ENCODE measurements at places on chromosomes 7 and 10.

DNA sequence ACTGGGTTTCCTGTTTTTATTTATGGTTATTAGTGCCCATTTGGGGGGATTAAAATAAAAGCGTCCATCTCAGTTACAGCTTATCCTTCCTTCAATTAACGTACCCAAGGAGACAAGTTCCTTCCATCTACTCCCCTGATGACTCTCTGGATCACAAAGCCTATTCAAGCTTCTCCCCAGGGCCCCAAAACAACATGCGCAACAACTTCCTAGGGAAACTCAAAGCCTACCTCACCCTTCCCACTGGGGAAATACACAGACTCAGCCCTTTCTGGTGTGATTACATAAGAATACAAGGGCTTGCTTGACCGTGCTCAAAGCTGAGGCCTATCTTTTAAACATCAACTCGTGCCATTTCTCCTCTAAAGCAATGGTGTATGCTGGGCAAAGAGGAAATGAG is 112.4 kb downstream of the CDK6 start:
- DNase-seq, result no peak

GRCh38 chr7:47449810-47450590 is 131.9 kb downstream of the TNS3 start:
- DNase-seq, result no peak

DNA sequence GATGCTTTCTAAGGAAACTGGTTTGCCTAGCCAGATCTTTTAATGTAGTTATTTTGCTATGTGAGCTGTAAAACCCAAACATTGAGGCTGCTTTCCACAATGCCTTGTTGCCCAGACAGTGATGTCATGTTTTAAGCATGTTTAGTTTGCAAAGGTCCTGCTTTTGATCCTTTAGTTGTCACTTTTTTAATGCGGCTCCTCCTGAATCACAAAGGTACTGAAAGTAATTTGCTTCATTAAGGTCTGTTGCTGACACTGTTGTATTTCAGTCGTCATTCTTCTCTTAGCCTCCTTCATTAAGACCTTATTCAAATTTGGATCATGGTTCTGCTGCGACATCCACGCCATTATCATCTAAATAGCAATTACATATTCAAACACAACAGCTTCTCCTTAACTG is 10.6 kb downstream of the RPA3 start:
- DNase-seq, result no peak

GRCh38 chr7:44100458-44101302 is 3.5 kb upstream of the AEBP1 start:
- DNase-seq, result no peak

DNA sequence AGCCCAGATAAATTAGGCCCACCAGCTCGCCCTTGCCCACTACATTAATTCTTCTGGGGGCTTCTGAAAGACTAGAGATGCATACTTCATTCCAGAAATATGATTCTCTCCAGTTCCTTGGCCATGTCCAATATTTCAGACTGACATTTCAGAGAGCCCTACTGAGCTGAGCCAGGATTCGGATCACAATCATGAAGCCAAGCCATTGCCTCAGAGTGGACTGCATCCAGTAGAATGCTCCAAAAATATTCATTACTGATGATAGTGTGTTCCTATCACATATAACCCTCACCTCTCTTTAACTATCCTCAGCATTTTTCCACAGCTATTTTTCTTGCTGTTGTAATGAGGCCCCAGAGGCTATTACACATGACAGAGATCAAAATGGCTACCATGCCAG is 38.7 kb downstream of the ARMH3 start:
- DNase-seq, result no peak

- no peak for DNase-seq
Measured at GRCh38 chr10:93977442-93977841, 16.3 kb upstream of the PLCE1 start.

DNA sequence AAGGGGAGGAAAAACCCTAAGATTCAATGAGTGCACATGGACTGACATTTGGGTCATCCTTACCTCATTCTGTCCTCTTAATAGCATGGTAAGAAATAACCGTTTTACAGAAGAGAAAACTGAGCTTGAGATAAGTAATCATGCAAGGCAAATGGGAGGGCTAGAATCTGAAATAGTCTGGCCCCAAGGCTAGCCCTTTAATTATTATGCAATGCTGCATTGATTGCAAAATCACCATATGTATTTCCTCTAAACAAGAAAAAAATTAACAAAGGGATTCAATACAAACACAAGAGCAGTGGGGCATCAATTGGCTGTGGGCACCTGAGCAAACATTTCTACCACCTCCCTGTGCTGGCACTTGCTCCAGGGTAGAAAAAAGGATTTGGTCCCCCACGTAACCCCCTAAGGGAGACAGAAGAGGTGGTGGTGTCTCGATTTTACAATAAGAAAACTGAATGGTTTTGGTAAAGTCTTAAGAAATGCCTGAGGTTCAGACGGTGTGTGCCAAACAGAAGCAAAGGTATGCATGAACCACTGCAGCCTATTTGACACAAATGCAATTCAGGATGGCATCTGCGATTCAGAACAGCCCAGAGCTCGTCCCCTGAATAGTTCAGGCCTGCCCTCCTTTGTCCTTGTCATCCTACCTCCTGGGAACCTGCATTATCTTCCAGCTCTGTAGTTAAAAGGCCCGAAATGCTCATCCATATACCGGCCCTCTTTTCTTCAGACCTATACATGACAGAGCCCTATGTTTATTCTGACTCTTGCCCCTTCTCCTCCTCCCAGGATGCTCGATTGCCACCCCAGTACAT is 23.6 kb downstream of the PIP4K2A start:
- DNase-seq, result no peak

GRCh38 chr10:80372675-80373074 is 16.1 kb downstream of the DYDC2 start:
- DNase-seq, result no peak

DNA sequence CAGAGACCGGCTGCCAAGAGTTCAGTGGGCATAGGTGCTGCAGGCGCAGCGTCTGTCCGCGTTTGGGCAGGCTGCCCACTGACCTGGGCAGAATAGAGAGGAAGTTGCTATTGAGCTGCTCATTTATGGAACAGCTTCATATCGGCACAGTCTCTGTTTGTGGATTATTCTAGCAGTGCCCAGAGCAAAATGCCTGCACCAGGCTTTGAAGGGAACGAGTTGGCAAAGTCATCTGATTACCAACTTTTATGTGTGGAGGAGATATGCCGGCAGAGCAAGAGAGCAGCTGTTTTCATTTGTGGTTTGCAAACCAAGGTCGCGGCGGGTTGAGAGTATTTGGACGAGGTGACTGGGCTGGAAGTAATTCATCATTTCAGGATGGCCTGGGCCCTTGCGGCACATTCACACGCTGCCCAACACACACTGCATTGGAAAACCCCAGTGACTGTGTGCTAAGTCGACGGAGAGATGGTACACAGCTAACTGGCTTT is 228.5 kb downstream of the TCERG1L start:
- DNase-seq, result no peak

- DNase-seq, result no peak
Measured at GRCh38 chr7:1401011-1401410, 58.3 kb downstream of the MICALL2 start.

- DNase-seq, result no peak
Measured at GRCh38 chr7:70457883-70458680, 673.9 kb upstream of the GALNT17 start.

DNA sequence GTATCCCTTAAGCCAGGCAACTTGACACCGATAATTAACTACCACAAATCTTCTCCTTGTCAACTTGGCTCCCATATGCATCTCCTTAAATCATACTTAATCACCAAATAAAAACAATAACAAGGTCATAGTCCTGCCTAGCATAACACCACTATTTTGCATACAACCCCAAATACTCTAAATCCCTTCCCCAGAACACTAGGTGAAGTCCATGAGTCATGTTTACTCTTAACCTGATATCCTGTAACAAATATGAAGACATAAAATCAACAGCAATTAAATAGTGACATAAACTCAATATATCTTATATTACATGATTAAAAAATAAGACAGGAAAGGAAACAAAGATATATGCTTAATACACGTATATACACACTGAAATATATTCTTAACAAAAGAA is 362.0 kb downstream of the ETV1 start:
- DNase-seq, result no peak

DNA sequence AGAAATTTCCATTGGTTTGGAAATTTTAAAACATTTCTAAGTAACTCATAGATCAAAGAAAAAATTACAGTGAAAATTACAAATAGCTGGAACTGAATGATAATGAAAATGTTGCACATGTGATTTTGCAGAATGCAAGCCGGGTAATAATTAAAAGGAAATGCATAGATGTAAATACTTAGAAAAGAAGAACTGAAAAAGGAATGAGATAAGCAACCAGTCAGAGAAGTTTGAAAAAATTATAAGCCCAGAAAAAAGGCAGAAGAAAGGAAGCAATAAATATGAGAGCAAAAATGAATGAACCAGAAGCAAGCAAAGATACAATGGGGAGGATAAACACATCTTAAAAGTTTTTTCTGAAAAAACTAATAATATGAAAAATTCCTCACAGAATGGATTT is 3.2 kb upstream of the TMEM273 start:
- no peak for DNase-seq

GRCh38 chr10:88071879-88072278 is 208.5 kb downstream of the PTEN start:
- no peak for DNase-seq

GRCh38 chr7:24463474-24463873 is 109.8 kb upstream of the PALS2 start:
- DNase-seq, result no peak

DNA sequence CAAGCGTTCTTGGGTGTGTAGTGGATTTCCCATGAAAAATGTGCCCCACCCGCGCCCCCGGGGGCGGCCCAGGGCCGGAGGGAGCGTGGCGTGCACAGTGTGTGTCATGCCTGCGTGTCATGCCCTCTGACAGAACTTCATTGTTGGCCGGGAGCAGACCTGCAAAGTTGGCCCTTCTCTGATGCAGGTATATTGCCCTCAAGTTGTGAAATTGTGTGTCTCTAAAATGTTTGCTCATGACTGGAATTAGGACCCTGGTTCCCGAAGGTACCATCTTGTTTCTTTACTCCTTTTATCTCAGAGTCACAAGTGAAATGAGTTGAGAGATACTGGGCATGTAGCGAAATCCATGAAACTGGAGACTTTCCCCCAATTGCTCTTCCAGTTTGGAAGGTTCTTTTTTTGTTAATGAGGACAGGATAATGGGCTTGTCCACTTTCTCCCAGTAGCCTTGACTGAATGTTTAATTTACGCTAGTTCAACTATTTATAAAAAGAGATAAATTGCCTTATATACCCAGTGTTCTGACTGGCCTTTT is 26.2 kb downstream of the ADK start:
- no peak for DNase-seq

- DNase-seq, result no peak
Measured at GRCh38 chr10:103448746-103449145, 3.4 kb downstream of the CALHM2 start.

GRCh38 chr10:11683529-11684320 is 58.5 kb upstream of the ECHDC3 start:
- DNase-seq, result no peak

DNA sequence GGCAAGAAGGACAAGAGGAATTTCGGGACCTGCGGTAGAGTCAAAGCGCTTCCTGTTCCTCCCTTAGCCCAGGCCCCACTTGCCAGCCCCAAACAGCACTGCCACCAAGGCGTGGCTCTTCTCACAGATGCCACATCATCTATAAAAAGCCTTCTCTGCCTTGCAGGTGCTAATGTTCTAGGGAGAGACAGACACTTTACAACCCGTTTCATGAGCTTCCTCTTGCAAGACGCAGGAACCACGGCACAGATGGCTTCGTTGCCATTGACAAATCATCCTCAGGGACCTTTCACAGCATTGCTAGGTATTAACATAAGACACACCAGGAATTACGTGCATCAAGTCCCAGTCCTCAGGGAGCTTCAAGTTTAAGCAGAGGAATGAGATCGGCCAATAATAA is 180.9 kb downstream of the JCAD start:
- no peak for DNase-seq

DNA sequence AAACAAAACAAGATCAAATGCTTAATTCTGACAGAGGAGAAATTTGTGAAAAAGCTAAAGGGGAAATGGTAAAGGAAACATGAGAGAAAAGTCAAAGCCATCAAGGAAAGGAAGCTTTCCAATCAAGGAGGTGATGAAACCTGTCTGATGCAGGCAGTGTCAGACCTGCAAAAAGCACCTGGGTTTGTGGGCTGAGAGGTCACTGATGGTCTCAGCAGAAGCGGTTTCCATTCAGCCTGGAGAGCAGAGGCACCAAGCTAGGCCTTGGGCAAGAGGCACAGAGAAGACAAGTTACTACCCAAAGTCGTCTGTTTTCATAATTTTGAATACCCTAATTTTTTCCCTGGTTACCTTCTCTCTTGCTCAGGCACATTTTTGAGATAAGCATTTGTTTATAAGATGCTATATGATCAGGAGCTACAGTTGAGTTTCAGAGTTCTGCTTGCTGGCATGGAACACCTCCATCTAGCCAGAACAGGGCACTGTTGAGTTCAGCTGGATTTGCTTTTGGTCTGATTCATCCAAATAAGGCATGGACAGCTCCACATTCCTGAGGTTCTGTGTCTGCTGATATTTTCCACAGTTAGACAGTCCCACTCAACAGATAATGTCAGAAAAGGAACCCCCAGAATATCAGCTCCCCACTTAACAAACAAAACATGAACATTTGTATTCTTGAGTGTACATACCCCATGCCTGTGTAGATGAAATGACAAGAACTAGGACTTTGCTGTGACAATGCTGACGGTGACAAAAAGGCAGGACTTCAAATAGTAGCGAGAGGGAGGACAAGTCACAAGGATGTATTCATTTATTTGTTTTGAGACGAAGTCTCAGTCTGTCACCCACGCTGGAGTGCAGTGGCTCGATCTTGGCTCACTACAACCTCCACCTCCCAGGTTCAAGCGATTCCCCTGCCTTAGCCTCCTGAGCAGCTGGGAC is 4.9 kb upstream of the PPIA start:
- no peak for DNase-seq

- peak; percentile 86 for DNase-seq
Measured at GRCh38 chr7:134593530-134594392, 44.9 kb downstream of the AKR1B15 start.

DNA sequence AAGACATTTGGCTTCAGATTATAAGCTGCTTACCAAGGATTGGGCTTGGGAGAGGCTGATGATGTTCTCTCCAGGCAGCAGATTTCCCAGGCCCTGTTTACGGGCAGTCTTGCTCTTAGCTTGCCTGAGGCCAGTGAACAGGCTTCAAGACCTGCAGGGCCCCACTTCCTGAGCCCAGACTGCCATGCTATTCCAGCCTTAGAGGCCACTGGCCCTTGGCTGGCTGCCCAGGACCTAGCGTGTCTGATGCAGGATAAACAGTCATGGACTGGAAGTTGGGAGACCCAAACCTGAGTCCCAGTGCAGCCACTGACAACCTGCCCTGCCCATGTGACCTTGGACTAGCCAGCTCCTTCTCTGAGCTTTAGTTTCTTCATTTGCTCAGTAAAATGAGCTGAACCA is 2.9 kb downstream of the PRXL2A start:
- DNase-seq, result no peak

- no peak for DNase-seq
Measured at GRCh38 chr10:122974543-122975064, 5.6 kb upstream of the PSTK start.

- DNase-seq, result peak; percentile 57
Measured at GRCh38 chr7:128939075-128939860, 1.5 kb downstream of the IRF5 start.

- peak; percentile 86 for DNase-seq
Measured at GRCh38 chr7:74417419-74417971, 36.2 kb upstream of the GTF2IRD1 start.
